Kasumi-1 (cell line): ENCODE measurements at places on chromosomes 11 and 22.

DNA sequence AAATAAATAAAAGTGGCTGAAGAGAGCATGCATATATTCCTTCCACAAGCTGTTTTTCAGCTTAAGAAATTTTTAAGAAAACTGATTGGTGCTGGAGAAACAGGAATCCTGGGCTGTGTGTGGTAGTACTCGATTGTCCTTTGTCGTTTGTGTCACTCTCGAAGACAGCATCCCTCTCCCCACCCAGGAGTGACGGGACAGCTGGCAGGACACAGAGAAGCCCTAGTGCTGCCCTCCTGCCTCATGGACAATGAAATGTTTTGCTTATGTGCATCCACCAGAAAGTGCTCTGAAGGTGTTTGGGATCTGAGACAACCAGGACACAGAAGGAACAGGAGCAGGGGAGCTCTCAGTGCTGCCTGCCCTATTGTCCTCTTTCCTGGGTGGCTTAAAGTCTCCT, 12.8 kb downstream of the PLAAT4 start:
- DNase-seq, result no peak

DNA sequence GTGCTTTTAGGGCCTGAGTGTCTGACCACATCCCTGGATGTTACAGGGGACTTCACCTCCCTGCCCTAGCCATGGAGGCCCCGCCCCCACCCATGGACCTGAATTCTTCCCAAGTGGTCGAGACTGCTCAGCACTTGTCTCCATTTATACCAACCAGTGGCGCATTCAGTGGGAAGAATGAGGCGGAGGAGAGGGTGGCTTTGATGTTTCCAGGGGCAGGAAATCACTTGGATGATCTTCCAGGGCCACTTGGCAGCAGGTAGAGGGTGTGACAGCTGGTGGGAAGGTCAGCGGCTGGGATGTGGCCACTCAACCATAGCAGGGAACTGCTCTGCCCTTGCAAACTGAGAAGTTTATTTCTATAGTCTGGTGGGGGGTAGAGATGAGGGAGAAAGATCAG, 155.1 kb upstream of the BLID start:
- DNase-seq, result no peak

GRCh38 chr22:43747058-43747457, 65.0 kb downstream of the EFCAB6 start:
- no peak for DNase-seq

DNA sequence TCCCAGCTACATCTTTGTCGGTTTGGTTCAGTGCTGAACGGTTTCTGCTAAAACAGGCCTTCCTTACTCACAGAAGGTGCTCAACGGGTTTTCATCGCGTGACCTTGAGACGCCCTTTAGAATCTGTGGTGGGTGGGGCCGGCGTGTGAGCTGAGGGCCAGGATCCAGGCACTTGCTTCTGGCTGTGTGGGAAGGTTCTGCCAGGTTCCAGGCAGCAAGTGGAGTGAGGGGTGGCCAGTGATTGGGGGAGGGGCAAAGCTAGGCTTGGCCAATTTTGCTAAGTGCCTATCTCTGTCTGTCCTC, 35.2 kb downstream of the KCNJ4 start:
- no peak for DNase-seq

- no peak for DNase-seq
Measured at GRCh38 chr22:47038206-47038835, 275.9 kb downstream of the TBC1D22A start.
